Activated CD4-positive, alpha-beta T cell treated with anti-CD3 and anti-CD28 coated beads, Interleukin-2, amount 50 U/mL, for 4 hours (primary cell): ENCODE measurements at places on chromosomes 2 and 18.
A peak's percentile ranks its signal among the peaks of the same experiment; 100 is the strongest.

GRCh38 chr2:64865073-64865830 is 123.9 kb upstream of the SLC1A4 start:
- peak; percentile 48 for DNase-seq

GRCh38 chr18:45626330-45627203 is 11.3 kb downstream of the SLC14A2 start:
- no peak for DNase-seq

- DNase-seq = no peak
Measured at GRCh38 chr2:193476171-193476800, 1281.6 kb upstream of the TMEFF2 start.

DNA sequence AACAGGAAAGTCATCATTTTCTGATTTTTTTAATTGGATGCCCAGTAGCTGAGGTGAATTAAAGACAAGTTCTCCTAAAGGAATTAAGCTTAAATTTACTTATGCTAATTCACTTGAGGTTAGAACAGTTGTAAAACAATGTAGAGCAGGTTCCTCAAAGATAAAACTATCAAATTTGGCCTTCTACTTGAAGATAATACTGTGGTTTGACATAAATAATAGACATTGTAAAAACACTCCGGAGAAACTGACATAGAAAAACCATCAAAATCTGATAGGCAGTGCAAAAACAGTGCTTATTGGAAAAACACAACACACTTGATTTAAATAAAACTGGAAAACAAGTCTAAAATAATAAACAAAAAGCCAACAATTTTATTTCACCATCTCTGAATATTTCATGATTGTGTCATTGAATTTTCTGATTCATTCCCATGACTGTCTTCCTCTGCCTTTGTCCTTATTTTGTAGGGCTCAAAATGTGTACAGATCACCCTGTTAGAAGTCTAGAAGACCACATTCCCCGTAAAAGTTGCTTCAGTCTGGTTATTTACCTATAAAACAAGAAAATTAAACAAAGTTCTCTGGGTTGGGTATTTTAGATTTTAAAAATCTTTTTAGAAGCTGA is 28.3 kb upstream of the SLC40A1 start:
- no peak for DNase-seq

- no peak for DNase-seq
Measured at GRCh38 chr2:108316033-108316432, 27.3 kb downstream of the SULT1C2 start.

GRCh38 chr2:98063291-98063854 is 23.6 kb upstream of the VWA3B start:
- DNase-seq = no peak

- no peak for DNase-seq
Measured at GRCh38 chr2:238955648-238956531, 108.0 kb downstream of the TWIST2 start.

GRCh38 chr2:11521775-11522174 is 12.1 kb upstream of the GREB1 start:
- no peak for DNase-seq

- DNase-seq = no peak
Measured at GRCh38 chr2:217788669-217789002, 214.2 kb downstream of the TNS1 start.

DNA sequence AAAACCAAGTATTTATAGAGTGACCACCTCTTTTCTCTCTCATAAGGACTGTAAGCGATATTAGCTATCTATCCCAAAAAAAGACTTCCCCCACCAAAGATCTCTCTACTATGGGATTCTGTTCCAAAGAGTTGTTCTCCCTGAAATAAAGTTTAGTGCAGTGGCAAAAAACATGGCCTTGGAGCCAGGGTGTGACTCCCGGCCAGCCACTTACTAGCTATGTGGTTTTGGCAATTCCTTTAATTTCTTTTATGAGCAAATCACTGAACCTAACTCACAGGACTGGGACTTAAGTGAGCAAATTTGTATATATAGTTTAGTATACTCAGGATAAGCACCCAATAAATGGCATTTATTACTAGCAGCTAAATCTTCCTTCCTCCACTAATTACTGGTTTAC is 42.6 kb downstream of the SESTD1 start:
- no peak for DNase-seq

- no peak for DNase-seq
Measured at GRCh38 chr2:86062043-86062442, 43.6 kb downstream of the POLR1A start.

DNA sequence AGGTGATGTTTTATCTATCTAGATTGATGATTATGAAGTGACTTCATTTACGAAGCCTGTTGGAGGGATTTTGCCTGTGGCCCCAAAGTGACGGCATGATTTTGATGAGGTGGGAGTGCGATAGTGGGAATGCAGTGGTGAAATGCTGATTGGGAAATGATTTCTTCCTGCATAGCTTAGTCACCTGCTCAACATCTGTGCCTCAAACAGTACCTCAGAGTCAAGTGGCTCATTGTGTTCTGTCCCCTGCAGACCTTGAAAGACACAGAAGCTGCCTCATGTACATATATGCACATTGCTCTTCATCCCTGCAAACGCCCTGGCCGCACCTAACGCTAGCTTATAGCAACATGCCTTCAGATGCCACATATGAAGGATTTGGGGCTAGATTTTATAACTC is 201.2 kb downstream of the TPGS2 start:
- no peak for DNase-seq

GRCh38 chr18:12049978-12050811 is 43.4 kb upstream of the ANKRD62 start:
- DNase-seq = no peak

DNA sequence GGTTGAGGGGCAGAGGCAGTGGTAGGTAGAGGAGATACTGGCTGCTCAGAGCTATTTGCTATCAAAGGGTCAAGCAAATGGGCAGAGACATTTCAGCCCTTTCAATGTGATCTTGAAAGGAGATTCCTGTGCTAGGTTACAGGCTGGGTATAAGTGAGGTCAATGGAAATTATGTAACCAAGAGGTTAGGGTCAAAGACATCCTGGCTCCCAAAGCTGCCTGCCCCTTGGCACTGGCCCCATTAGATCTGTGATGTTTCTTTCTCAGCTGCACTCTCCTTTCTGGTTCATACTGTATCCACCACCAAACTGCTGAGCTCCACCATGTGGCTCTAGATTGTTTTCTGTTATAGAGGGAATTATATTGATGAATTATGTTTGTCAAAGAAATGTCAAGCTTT is 200.4 kb downstream of the AGPS start:
- no peak for DNase-seq

DNA sequence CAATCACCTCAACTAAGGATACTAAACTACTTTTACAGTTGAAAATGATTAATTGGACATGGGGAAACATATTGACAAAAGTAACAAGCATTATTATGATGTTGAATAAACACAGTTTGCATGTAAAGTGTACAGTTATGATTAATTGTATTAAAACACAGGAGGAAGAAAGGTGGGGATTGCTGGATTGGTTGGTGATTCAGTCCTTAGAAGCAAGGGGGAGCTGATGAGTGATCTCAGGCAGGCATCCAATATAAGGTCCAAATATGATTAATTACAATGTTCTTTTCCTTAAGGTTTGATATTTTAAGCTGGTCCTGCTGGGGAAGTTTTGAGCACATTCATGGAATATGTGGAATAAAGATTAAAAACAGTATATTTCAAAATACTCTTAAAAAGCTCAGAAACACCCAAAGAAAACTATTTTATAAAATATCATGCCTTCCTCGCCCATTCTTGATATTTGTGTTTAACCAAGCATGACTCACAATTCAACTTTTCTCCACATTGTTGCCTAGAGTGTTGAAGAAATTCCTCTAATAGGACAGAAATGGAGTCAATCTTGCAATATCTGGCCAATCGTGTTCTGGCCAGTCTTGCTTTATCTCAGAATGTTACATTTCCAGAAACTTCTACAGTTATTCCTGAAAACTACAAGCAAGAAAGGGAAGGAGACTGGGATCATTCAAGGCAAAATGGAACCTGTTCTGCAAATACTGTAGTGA is 268.2 kb downstream of the RPIA start:
- DNase-seq = no peak

GRCh38 chr2:233471291-233472035 is 95.1 kb downstream of the USP40 start:
- DNase-seq = no peak

DNA sequence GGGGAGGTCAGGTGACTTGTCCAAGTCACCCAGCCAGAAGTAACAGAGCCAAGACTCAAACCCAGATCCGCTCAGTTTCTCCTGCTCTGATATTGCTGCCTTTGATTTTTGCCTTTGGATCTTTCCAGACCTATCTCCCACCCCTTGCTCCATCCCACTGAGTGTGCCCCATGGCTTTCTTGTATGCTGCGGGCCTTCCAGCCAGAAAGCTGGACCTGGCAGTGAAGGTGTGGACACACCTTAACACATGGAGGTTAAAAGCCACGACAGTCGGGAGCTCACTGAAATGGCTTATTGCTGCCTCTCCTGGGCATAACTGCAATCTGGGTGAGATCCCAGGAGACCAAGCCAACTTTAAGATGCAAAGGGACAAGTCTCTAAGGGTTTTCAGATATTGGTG is 86.7 kb downstream of the LONRF2 start:
- no peak for DNase-seq

DNA sequence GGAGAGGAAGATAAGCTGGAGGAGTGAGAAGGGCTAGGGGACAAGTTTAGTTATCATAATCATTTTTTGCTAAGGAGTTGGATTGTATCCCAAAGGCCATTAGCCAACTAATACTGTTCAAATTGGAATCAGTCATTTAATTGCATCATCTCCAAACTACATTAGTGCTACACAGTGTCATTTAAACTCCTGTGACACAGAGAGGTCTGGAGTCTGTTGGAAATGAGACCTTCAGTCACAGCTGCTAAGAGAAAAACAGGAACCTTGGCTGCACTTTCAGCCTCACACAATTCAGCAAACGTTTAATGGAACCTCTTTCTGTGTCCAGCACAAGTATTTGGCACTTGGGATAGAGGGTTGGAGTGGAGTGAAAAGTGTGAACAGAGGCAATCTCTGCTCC is 175.5 kb upstream of the MGAT5 start:
- DNase-seq = no peak

- no peak for DNase-seq
Measured at GRCh38 chr2:57802243-57802642, 244.4 kb upstream of the VRK2 start.

- DNase-seq = no peak
Measured at GRCh38 chr18:25832001-25832604, 258.3 kb downstream of the SS18 start.

DNA sequence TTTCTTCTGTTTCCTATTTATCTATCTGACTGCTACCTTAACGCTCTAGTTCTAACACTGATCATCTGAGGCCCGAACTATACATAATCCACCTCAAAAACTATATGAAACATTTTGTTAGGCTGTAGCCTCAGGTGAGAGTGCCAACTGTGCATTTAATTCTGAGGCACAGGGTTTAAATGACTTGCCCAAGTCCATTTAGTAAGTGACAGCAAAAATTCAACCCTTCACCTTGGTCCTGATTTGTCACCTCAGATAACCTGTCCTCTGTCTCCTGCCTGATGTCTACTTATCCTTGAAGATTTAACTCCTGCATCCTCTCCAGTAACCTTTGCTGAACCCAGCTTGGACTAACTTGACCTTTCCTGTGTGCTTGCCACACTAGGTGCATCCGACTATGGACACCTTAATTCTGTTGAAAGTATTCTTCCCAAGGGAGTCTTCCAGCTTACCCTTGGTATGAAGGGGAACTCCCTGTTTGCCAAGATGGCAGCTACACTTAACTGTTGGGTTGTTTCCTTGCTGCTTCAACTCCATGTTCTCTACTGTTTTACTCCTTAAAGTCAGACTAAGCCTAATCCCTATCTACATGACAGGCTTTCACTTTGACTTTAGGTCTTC is 23.5 kb downstream of the CD302 start:
- DNase-seq = no peak

DNA sequence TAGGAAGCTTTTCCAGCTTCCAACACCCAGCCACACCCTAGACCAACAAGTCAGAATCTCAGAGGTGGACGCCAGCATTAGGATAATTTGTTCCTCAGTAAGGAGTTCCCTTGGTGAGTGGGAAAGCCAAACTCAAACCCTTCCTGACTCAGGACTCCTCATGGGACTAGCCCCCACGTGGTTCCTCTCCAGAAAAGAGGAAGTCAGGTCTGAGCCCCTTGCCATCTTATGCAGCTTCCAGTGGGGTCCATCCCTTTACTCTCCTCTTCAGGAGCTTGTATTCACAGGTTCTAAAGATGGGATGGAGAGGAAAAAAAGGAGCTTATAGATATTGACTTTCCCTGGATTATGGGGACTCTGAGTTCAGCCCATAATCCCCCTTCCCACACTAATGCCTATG is 14.8 kb upstream of the NOTO start:
- no peak for DNase-seq

DNA sequence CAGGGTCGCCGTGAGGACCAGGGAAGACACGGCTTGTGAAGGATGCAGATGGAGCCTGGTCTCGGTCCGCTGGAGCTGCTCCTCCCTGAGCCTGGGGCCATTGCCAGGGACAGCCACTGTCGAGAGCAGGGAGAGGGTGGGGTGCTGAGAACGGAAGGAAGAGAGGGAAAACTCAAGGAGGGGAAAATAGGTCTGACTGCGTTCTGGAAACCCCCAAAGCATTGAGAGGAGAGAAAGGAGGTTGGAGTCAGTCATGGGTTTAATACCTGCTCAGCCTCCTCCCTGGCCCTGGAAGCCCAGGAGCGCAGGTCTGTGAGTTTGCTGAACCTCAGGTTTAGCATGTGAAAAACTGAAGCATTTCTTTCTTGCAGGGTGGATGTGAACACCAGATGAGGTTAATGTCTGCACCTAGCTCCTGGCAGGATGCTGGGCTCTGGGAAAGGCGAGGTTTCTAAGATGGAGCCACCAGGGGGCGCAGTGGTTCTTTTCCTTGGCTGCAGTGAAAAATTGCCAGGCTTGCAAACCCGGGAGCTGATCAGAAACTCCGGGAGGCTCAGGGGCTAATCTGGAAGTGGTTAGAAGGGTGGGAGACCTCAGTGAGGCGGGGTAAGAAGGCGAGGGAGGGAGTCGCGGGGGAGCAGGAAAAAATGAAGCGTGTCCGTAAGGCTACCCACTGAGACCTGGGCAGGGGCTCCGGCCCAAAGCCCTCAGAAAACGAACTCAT is 33.6 kb upstream of the RNF149 start:
- peak; percentile 72 for DNase-seq

GRCh38 chr2:174246944-174247381 is 1.4 kb downstream of the OLA1 start:
- no peak for DNase-seq

DNA sequence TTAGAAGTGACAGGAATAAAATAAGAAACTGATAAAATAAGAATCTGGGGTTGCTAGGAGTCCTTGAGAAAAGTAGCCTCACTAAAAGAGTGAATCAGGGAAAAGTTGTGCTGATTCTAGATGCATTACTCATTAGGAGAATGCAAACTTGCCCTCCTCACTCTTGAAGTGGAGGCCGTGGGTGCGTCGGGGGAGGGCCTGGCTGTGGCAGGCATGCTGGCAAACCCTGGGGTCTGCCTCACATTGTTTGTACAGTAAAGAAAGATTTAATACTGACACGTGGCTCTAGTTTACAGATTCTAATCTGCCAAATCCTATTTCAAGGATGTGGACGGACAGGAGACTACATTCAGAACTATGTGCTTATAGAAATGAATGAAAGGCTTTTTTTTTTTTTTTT is 41.9 kb downstream of the TANC1 start:
- DNase-seq = no peak
